Astrocyte (in vitro differentiated cells and primary cell): ENCODE measurements at places on chromosomes 5 and 9.

- DNase-seq, result no peak
Measured at GRCh38 chr9:89498852-89499480, 1.1 kb upstream of the SEMA4D start.

DNA sequence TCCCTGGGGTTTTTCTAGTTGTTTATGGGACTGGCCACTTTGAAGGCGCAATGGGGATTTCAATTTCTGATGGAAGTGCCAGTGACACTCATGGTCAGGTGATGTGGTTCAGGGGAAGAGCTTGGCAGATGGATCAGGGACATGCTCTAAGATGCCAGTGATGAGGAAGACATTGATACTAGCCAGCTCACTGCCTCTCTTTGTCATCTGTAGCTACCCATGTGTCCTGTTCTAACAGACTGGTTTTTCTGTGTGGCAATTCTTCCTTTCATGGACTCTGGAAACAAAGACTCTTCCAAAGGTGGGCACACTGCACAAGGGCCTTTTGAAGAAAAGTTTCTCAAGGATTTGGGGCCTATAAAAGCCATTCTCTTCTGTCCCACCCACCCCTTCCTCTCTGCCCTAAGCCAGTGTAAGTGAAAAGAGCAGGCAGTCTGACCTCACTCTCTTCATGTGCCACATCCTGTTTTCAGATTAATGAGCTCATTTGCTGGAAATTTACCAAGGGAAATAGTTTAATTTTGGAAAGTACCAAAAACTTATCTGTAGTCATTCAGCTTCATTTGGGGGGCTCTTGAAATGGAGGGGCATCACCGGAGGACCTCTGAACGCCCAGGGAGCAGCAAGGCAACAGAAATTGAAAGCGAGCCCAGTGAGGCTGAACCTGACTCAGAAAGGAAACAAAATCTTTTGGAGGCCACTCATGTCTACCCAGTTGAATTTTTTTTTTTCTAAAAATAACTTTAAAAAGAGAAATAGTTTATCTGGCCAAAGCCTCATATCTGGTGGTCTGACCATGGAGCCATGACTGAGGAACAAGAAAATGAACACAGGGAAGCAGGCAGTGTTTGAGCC is 4.9 kb upstream of the TRAF1 start:
- peak; percentile 69 for DNase-seq

- DNase-seq, result no peak
Measured at GRCh38 chr9:32986971-32987370, 14.5 kb downstream of the APTX start.

- peak; percentile 22 for DNase-seq
Measured at GRCh38 chr5:59351076-59351794, 542.3 kb downstream of the PDE4D start.

- DNase-seq, result no peak
Measured at GRCh38 chr9:136501686-136502085, 18.8 kb upstream of the SEC16A start.

DNA sequence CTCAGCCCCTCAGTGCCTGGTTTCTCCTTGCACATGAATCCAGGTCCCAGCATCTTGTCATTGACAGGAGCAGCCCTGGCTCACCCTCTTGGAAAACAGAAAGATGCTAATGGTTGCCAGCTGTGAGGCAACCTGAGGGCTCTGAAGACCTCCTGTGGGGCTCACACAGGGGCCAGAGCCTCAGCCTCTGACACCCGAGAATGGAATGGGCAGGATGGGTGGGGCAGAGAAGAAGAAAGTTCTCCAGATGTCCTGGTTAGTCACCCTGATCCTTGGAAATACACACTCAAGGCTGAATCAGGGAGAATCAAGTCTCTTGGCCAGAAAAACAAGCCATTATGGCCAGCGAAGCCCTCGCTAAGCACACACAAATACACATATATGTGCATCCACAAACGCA is 32.3 kb upstream of the SPATA31E1 start:
- peak; percentile 74 for DNase-seq

- DNase-seq, result no peak
Measured at GRCh38 chr9:105693435-105694189, 729 bp upstream of the TMEM38B start.

DNA sequence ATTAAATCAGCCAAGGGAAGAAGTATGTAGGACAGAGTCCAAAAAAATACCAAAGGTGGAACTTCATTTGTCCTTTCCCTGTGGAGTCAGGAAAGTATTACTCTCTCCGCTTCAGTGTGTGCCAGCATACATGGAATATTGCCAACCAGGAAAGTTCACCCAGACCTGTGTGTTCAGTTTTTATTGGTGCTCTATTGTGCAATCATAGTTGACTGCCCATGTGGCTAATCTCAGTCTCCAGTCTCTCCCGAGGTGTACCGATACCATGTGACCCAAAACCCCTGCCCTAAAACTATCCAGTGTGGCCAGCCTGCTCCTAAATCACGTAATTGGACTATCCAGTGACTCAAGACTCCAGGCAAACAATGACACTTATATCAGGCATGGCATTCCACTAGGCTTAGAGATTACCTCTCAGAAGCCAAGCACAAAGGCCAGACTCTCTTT is 38.8 kb downstream of the NFX1 start:
- DNase-seq, result peak; percentile 95

GRCh38 chr5:172881691-172882370 is 47.8 kb downstream of the ERGIC1 start:
- DNase-seq, result peak; percentile 82

GRCh38 chr5:132475987-132476875 is 14.3 kb downstream of the IRF1 start:
- no peak for DNase-seq

GRCh38 chr9:91693226-91693625 is 256.8 kb downstream of the ROR2 start:
- no peak for DNase-seq

DNA sequence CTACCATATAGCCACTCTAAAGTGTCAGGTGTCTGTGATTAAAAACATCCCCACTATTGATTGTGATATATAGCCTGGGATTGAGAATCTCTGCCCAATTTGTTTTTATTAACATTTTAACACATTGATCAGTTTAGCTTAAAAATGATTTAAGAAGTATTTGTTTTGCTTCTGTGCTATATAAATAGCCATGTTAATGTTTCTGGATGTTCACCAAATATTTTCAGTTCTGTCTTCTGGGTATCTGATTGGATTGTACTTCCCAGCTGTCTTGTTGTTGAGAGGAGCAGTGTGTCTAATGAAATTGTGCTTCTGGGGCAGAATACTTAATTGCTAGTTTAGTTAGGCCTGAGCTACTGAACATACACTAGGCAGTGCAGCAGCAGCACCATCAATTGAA is 126.6 kb upstream of the TUSC1 start:
- DNase-seq, result no peak

DNA sequence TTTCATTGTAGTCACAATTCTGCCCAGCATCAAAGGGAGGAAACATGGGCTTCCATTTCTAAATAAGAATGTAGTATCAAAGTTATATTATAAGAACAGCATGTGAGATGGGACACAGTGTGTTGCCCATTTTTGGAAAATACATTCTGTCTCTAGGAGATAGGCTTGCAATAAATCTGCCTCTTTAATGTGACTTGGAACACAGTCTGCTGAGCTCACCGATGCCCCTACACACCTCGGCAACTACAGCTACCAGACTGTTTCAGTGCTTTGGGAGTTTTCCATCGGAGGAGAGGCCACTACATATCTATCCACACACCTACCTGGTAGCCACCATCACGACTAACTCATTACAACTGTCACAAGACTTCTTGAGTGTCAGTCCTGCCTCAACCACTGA is 18.9 kb upstream of the FCHO2 start:
- DNase-seq, result no peak

- peak; percentile 78 for DNase-seq
Measured at GRCh38 chr5:146765089-146765832, 113.3 kb downstream of the PPP2R2B start.

- DNase-seq, result no peak
Measured at GRCh38 chr9:119792242-119792641, 423.0 kb upstream of the BRINP1 start.

DNA sequence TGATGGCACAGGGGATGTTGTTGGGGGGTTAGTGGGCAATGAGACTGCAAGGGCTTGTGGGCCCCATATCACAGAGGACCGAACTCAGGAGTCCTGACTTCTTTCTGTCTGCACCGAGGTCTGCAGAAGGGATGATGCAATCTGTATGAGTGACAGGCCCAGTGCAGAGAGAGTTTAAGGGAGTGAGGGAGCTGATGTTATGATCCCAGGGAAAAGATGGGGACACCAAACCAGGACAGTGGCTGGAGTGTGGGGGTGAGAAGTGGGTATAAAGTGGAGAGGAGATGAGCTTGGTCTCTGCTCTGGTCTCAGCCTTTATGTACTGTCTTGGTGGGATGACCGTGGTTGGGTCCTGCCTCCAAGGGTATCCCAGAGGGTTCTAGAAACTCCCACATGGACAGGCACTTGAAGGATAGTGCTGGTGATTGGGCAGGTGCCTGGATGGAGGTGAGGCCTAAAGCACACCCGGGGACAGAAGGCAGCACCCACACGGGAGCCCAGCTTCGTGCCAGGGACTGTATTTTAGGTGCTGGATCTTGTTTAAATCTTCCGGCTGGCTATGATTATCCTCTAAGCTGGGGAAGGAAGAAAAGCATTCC is 21.9 kb downstream of the GSN start:
- no peak for DNase-seq

- DNase-seq, result no peak
Measured at GRCh38 chr9:6758248-6758497, 400 bp downstream of the KDM4C start.

DNA sequence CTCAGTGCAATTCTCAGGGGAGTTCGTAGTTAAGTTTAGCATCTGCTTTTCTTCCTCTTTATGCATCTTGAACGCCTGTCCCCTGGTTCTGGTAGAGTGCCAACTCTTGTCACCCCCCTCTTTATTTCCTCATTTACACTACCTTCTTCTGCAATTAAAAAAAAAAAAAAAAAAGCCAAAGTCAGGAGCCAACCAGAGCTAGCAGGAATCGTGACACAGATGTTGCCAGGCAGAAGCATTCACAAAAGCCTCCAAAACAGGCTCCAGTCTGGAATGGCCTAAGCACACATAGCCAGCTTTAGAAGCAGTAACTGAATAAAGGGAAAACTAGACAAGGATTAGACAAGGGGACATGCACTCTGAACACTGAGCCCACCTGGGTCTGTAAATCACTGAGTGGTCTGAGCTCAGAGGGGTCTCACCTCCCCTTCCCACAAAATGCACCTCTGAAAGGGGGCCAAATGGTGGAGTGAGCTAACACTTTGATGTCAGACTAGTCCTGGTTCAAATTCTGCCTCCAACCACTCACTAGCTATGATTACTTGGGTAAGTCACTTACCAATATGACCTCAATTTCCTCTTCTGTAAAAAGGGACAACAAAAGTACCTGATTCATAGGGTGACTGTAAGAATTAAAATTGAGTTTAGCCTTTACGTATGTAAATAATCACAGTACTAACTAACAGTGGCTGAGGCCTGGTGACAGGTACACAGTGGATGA is 2.0 kb downstream of the CD74 start:
- DNase-seq, result peak; percentile 48

DNA sequence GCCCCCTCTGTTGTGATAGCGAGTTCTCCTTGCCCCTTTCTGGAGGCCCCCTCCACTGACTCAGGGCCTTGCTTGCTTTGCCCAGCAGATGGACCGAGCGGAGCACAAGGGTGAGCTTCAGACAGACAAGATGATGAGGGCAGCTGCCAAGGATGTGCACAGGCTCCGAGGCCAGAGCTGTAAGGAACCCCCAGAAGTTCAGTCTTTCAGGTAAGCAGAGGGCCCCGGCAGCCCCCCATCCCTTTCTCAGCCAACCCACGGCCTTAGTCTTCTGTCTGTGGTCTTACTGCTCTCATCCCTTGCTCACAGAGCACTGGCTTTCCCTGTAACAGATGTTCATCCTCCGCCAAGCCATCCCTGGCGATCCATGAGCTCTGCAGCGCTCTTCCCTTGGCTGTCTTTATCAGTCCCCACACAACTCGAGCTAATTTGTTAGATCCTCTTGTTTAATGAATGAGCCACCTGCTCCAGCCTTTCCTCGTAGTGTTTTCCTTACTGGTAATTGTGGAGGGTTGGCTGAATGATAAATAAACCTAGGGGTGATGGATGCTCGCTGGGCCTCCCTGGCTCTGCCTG is 18.4 kb upstream of the RARS1 start:
- DNase-seq, result no peak

GRCh38 chr9:109369285-109369684 is 48.4 kb upstream of the EPB41L4B start:
- DNase-seq, result no peak

- DNase-seq, result peak; percentile 61
Measured at GRCh38 chr9:34252670-34253459, 74.0 kb downstream of the UBAP1 start.

DNA sequence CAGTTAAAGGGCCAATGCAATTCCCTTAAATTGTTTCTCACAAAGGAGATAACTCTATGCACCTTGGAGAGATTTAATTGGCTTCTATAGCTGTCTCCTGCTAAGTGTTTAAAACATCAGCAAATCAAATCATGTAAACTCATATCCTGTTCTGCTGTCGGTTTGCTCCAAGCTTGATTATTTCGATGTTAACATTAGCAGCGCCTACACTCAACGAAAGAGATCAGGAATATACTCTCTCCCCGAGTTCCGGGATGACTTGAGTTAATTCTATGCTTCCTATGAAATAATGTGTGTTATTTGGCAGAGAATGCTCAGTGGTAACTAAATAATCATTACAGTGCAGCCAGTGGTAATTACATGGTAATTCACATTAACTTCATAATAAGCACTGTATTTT is 338.6 kb downstream of the EBF1 start:
- DNase-seq, result no peak

DNA sequence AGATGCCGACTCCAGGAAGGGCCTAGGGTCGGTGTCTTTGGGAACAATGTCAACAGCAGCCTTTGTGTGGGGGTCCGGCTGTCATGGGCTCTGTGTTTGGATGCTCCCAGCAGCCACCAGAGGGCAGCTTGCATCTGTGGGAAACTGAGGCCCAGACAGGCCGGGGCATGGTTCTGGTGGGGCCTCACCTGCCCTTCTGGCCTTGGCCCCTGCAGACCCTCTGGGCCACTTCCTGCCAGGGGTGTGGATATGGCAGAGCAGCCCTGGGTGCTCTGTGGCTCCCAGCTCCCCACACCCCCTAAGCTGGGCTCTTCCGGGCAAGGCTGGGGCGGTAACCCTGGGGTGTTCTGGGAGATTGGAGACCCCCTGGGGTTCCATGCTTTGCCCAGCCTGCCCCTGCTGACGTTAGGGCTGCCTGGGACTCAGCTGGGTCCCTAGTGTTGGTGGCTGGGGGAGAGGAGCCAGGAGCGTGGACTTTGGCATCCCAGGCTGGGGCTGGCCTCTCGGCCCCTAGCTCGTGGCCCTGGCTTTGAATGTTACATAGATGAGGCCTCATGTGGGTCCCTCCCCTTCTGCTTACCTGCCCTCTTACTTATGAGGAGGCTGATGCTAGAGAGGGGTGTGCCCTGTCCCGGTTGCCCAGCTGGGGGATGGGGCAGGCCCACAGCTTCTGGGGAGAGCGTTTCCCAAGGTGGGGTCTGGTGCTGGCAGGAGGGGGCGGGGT is 38.3 kb downstream of the RXRA start:
- DNase-seq, result no peak

- peak; percentile 94 for DNase-seq
Measured at GRCh38 chr9:101995231-101995630, 256.8 kb upstream of the GRIN3A start.

DNA sequence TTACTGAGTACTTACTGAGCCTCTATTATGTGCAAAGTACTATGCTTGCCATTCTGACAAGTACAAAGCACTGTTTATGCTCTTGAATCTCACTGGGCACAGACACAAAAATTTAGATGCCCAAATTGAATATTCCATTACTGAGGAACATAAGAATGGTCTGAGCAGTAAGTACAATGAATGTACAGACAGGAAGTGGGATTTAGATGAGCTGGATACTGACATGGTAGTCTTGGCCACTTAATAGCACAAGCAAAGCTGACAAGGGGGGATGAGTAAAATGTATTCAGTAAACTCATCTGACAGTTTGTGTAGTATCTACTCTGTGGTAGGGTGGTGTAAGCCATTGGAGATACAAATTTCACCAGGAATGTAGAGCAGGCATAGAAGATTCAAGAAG is 132.4 kb downstream of the EFNA5 start:
- DNase-seq, result peak; percentile 67
